ENCODE measurements at places on chromosomes 11 and 22. TPM values are rescaled to one million over a fixed set of nuclear protein-coding genes. Genes with fewer than 3 reads are reported as not detected.

The GLB1L2 gene
- 15.6 TPM for total RNA-seq

DNA sequence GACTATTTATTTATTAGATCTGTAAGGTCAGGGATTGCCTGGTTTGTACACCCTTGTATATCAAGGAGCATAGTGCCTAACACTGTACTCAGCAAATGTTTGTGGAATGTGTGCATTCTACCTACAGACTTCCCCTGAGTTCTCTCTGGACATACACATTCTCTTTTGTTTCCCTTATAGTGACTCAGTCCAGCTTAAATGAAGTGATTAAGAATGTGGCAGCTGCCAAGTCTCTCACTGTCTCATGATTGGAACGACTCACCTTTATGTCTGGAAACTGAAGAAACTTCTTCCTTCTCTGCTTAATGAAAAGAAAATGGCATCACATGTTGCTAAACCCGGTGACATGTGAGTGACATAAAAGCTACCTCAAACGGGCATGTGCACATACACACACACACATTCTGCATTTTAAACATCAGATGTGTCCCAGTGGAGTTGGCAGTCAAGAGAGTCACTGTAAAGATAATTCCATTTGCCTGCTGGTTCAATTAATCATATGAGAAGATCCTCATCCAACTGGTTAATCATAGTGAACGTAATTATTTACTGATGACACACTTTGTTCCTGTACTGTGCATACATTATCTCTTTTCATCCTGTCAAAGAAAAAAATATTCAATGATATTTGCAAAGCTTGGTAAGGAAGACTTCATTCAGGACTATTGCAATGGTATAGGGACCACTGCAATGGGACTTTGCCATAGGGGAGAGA lies 42.8 kb downstream of the GLYAT start:
- no peak for DNase-seq
- H3K4me3 ChIP-seq = no peak overlapping the region
- H3K27me3 ChIP-seq = no peaks in the 10 kb centered on the region
- H3K27ac ChIP-seq = no peak overlapping the region
- no peaks in the 10 kb centered on the region for H3K36me3 ChIP-seq

The OR5A1 gene
- total RNA-seq = not detected

DNA sequence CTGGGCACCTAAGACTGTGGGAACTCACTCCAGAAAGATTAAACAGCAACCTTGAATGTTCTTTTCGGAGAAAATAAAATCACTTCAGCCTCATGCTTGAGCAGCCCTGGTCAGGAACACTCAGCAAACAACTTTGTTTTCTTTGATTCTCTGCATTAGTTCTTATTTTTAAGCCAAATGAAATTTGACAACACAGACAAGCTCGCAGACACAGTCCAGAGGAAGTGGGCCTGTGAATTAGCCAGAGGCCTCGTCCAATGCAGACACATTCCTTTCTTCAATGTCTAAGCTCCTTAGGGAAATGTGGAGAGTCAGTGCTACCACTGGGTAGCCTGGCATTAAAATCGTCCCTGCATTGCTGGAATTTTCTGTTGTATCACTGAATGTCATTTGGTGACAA lies 62.9 kb upstream of the CSNK2A3 start:
- no peaks in the 10 kb centered on the region for H3K27me3 ChIP-seq
- no peaks in the 10 kb centered on the region for H3K36me3 ChIP-seq
- no peak overlapping the region for H3K4me3 ChIP-seq
- DNase-seq = no peak
- peaks cover 13% of the 10 kb centered on the region for H3K4me1 ChIP-seq

All from ovary (tissue), 10 donors.